ENCODE measurements at places on chromosomes 7 and 10.

- no peak for DNase-seq
These were observed 116.6 kb upstream of the RSU1 start for GRCh38 chr10:16933783-16934182.

GRCh38 chr7:148657929-148658328 lies 40.8 kb upstream of the CUL1 start:
- no peak for DNase-seq

DNA sequence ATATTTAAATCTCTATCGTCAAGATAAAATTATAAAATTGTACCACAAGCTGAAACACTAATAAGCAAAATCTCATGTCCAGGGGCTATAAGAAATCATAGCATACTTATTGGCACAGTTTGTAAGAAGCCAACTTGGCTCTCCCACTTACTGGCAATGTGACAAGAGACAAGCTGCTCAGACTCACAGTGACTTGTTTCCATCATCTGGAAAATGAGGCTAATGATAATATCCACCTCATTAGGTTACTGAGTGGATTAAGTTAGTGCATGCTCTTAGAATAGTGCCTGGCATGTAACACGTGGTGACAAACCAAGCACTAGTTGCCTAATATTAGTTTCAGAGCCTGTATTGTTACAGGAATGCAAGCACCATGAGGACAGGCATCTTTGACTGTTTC lies 234.4 kb downstream of the GLI3 start:
- no peak for DNase-seq

DNA sequence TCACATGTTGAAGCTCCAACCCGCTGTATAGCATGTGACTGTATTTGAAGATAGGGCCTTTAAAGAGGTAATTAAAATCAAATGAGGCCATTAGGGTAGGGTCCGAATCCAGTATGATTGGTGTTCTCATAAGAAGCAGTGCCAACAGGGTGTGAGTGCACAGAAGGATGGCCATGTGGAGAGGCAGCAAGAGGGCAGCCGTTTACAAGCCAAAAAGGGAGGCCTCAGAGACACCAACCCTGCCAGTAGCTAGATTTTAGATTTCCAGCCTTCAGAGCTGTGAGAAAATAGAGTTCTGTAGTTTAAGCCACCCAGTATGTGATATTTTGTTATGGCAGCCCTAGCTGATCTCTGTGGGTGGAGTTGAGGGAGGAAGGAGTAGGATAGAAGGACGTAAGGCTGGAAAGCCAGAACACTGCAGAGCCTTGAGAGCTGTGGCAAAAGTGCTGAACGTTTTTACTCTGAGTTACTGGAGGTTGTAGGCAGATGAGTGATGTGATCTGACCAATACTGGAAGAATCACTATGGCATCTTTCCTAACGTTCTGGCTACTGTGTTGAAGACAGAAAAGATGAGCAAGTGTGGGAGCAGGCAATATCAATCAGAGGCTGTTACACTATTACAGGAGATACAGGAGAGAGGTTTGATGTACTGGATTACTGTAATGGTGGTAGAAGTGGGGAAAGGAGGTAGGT lies 334.9 kb downstream of the ELMO1 start:
- peak; percentile 37 for DNase-seq

DNA sequence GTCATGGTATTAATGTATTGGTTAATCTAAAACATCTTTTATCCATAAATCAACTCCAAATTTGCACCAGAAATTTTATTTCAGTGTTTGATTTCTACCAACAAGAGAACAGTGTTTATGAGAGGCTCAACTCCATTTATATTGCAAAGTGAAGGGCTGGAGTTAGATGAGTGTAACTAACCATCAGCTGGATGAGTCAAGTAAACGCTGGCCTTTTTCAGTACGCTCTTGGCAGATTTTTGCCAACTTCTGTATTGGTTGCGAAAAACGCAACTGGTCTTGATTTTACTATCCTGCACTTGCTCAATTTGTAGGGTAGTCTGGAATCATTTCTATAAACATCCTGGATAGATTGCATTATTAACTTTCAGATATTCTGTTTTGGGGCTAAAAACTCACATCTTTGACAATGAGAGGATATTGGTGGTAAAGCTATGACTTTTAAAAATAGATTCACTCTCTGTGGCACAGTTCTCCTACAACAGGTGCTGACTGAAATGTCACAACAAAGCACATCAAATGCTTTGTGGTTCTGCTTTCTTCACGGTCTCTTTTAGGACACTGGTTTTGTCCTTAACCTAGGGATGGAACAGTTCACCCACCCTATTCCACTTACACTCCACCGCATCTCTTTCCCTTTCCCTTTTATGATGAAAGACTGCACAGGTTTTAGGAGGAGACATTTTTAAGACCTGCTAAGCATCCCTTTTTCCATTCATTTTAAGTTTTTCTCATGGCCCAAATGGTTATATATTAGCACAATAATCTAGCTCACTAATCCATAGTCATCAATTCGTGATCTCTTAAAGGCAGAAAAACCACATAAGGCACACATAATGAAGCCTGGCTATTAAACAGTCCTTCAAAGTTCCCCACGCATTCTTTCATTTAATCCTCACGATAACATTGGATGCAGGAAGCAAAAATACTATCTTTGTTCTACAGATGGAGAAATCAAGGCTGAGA lies 12.8 kb downstream of the CACNA2D1 start:
- DNase-seq: no peak

- DNase-seq: no peak
These were observed 231.1 kb upstream of the FOXP2 start for GRCh38 chr7:114183311-114184088.

- no peak for DNase-seq
These were observed 534.1 kb downstream of the ANKRD7 start for GRCh38 chr7:118758582-118758981.

GRCh38 chr7:151275813-151276577 lies 27.5 kb upstream of the SMARCD3 start:
- no peak for DNase-seq

- no peak for DNase-seq
These were observed 225.0 kb downstream of the CACNB2 start for GRCh38 chr10:18364987-18365775.

DNA sequence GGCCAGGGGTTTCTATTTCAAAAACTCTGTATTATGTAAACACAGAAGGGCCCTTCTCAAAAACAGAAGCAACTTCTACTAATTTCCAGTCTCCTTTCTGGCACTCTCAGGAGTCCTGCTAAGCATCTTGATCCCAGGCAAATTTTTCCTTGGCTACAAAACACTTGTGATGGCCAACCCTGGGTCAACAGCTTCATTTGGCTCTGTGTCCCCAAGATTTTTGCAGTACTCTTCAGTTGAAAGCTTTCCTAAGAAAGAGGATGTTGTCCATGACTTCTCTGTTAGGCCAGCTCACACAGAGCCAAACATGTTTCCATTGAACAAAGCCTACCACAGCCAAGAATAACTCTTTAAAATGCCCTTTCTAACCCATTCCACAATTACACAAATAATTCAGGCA lies 99.0 kb upstream of the EGR2 start:
- DNase-seq: peak; percentile 19

- no peak for DNase-seq
These were observed 116.5 kb upstream of the LRRN3 start for GRCh38 chr7:110974441-110974840.

DNA sequence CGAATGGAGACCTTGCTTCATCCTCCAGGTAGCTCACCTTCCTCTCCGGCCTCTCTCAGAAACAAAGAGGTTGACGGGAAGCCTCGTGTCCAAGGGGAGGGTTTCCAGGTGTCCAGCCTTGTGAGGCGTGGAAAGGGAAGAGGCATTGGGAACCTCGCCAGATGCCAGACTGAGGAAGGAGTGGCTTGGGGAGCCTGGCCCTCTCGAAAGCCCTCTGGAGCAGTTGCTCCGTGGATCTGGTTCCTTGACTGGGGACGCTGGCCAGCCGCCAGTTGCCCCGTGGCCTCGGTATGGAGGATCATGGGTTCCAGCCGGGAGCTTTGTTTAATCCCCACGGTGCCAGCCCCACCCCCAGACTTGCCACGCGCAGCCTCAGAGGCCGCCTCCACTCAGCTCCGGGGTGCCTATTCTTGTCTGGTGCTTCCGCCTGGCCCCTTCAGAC lies 30.3 kb upstream of the SUN1 start:
- DNase-seq: no peak

- no peak for DNase-seq
These were observed 84.8 kb upstream of the PRKAR2B start for GRCh38 chr7:106959753-106960152.

DNA sequence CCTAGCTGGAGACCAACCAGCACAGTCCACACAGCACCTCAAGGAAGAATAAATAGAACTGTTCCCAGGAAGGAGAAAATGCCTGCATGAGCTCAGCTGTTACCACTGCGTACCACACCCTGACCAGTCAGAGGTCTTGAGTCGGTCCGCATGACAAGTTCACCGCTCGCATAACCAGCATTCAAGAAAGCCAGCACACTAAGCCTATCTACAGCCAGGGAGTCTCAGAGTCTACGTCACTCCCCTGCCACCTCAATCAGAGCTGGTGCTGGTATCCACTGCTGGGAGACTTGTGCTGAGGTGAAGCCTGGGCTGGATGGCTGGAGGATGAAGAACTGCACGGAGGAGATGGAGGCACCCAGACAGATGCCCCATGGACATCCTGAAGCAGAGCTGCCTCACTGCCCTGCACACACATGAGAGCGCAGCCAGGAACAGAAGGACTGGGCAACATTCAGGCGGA lies 19.6 kb downstream of the AKR1C1 start:
- DNase-seq: no peak

All from inflammatory macrophage treated with lipopolysaccharide for 1 hour (primary cell).